ENCODE measurements at places on chromosomes 3 and 15.

DNA sequence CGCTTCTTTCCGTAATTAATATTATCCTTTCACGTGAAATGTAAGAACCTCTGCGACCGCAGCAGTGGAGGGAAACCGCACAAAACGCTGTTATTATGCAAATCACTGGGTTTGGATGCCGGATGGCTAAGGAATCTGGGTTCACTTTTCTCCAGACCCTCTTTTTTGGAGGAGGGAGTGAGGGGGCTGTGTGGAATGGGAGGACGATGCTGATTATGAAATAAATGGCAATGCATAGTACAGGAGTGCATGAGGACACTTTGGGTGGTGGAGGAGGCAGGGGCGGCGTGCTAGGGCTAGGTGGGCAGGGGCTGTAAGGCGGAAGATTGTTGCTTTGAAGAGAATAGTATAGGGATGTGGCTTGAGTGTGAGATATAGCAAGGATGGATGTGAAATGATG, 1.8 kb downstream of the CADM2 start:
- no peak for DNase-seq

- DNase-seq, result peak; percentile 51
Measured at GRCh38 chr15:75723847-75724660, 11.4 kb upstream of the CSPG4 start.

- DNase-seq, result no peak
Measured at GRCh38 chr15:100721758-100722550, 119.6 kb downstream of the ASB7 start.

GRCh38 chr3:51887620-51888019, 12.2 kb upstream of the IQCF5 start:
- DNase-seq, result no peak

Measured in GM18507 (cell line).